ENCODE measurements at places on chromosomes 16 and 17. TPM values are rescaled to one million over a fixed set of nuclear protein-coding genes. Genes with fewer than 3 reads are reported as not detected.

Gene UNC13D
- 6.3 TPM for polyA plus RNA-seq

Gene YPEL2
- 6.0 TPM for polyA plus RNA-seq

Gene ELP5
- 40.3 TPM for polyA plus RNA-seq

Gene CLDN7
- 6.7 TPM for polyA plus RNA-seq

Gene B4GALNT2
- 0.18 TPM for polyA plus RNA-seq

Gene CCDC144A
- polyA plus RNA-seq, result 1.5 TPM

Gene RCVRN
- polyA plus RNA-seq, result 0.10 TPM

Gene FTO
- polyA plus RNA-seq, result 15.9 TPM

Gene ZACN
- polyA plus RNA-seq, result 3.2 TPM

Gene CTRL
- polyA plus RNA-seq, result 2.2 TPM

Gene YBX2
- polyA plus RNA-seq, result 2.2 TPM

Gene TEN1
- polyA plus RNA-seq, result 39.5 TPM

Gene RNF43
- polyA plus RNA-seq, result 4.8 TPM

Gene ALOX15
- 9.6 TPM for polyA plus RNA-seq

Gene CDK3
- 5.4 TPM for polyA plus RNA-seq

Gene SLFN11
- 32.2 TPM for polyA plus RNA-seq

Gene SCARF1
- polyA plus RNA-seq, result 19.8 TPM

Gene C16orf95
- 8.8 TPM for polyA plus RNA-seq

Gene CALB2
- polyA plus RNA-seq, result 5.0 TPM

Gene SMPD3
- polyA plus RNA-seq, result 1.9 TPM

Gene OSGIN1
- polyA plus RNA-seq, result 6.5 TPM

Gene PIPOX
- 0.67 TPM for polyA plus RNA-seq

Gene HOXB5
- polyA plus RNA-seq, result 3.9 TPM

Gene PRAC2
- polyA plus RNA-seq, result not detected
